Activated CD4-positive, alpha-beta memory T cell treated with anti-CD3 and anti-CD28 coated beads for 36 hours (primary cell): ENCODE measurements at places on chromosomes 1 and 21. TPM values are rescaled to one million over a fixed set of nuclear protein-coding genes. Genes with fewer than 3 reads are reported as not detected.

The NBPF11 gene
- 7.8 TPM for total RNA-seq

DNA sequence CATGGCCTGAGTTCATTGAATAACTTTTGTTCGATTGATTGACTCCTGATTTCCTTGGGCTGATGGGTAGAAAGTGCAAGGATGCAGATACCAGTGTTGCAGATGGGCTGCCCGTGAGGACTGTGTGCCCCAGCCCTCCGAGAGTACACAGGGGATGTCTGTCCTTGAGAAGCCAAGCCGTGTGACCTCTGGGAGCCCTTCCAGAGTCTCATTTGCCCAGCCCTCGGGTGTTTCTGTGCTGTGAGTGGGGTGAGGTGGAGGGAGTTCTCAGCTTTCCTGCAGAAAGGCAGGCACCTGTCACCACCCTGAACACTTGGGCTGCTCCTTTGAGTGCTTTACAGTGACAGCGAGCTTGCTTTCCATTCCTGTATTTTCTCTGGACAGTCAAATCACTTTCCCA, 96.4 kb upstream of the CACNA1E start:
- peaks cover 5% of the 10 kb centered on the region for H3K4me1 ChIP-seq
- H3K36me3 ChIP-seq = no peaks in the 10 kb centered on the region
- no peaks in the 10 kb centered on the region for H3K27me3 ChIP-seq
- no peak overlapping the region for H3K4me3 ChIP-seq
- DNase-seq = no peak

DNA sequence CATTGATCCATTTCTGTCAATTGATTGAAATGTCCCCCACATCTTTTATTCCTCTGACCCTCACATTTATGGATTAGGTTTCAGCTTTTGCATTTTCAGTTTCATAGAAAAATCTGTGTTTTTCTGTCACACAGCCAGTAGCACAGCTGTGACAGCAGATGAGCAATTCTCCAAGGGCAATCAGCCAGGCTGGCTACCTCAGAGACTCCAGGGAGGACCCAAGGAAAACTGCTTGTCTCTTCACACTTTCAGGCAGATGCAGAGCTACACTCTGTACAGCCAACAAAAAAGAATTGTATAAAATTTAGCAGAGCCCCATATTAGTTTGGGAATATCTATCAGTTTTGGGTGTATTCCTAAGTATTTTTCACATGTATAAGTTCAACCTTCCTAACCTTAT, 257.2 kb downstream of the LRRC7 start:
- no peak overlapping the region for H3K4me3 ChIP-seq
- no peaks in the 10 kb centered on the region for H3K4me1 ChIP-seq
- H3K36me3 ChIP-seq = no peaks in the 10 kb centered on the region
- H3K27ac ChIP-seq = no peak overlapping the region
- no peaks in the 10 kb centered on the region for H3K27me3 ChIP-seq
- DNase-seq = no peak

The BTBD8 gene
- 2.9 TPM for total RNA-seq

The DHRS3 gene
- 57.6 TPM for total RNA-seq

The MX1 gene
- 106 TPM for total RNA-seq

The ESPN gene
- total RNA-seq = 0.83 TPM

DNA sequence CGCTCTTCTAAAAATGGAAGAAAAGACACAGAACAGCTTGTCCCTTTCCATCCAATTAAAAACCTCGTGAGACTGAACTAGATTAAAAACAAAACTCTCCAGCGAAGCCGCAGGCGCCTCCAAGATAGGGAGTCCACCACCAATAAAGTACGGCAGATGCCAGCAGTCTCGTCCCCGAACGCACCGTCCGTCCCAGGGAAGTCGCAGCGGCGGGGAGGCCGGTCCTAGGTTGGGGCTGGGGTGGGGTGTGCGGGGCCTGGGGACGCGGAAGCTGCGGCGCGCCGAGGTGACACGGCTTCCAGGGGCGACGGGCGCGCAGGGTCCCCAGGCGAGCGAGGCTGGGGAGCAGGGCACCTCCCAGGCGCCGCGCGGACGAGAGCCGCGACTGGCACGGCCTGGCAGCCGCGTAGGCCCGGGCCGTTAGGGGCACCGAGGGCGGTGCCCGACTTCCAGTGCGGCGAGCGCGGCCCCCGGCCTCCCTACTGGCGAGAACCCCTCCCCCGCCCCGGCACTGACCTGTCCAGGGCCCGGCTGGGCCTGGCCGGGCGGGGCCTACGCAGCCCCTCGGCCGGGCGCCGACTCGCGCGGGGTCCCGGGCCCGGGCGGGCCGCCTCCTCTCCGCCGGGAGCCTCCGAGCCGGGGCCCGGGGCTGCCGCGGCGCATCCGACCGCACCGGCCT, 28.3 kb upstream of the A3GALT2 start:
- peak; percentile 62 for DNase-seq
- H3K27me3 ChIP-seq = no peaks in the 10 kb centered on the region
- peaks cover 47% of the 10 kb centered on the region for H3K4me1 ChIP-seq
- H3K4me3 ChIP-seq = peak overlapping the region; percentile 82
- H3K27ac ChIP-seq = peak overlapping the region; percentile 88
- peaks cover 12% of the 10 kb centered on the region for H3K36me3 ChIP-seq

DNA sequence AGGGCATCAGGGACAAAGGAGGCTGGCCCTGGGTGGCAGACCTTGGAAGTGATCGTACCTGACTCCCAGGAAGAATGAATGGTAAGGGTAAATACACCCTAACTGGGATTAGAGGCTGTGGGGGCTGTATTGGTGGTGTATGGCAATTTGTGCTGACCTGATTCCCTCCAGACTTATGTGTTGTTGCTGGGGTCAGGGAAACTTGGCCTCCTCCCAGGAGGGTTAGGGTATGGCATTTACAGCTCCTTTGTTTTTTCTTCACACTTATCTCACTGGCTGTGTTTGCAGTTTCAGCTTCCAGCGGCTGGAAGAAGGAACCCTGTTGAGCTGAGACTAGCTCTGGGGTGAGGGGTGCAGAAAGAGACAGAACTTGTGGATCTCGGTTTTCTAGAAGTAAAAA, 8.2 kb downstream of the VANGL1 start:
- H3K27ac ChIP-seq = no peak overlapping the region
- H3K27me3 ChIP-seq = peaks cover 3% of the 10 kb centered on the region
- no peak for DNase-seq

GRCh38 chr1:24910751-24911650, 19.1 kb downstream of the RUNX3 start:
- peaks cover 74% of the 10 kb centered on the region for H3K36me3 ChIP-seq
- DNase-seq = peak; percentile 87
- peak overlapping the region; percentile 53 for H3K4me3 ChIP-seq
- no peaks in the 10 kb centered on the region for H3K27me3 ChIP-seq

DNA sequence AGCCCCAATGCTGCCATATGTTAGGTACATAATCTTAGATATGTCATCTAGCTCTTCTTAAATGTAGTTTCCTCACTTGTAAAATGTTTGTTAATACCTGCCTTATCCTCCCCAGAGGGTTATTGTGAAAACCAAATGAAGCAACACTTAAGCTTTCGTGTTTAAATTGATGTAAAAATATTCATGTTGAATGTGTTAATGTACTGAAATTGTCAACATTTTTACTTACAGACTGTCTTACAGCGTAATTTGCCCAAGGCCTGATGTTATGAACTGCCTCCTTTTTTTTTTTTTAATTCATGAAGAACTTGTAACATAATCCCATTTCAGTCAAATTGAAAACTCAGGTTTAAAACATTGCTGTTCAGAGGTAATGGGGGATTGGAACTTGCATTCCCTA, 25.6 kb upstream of the ENAH start:
- H3K27me3 ChIP-seq = peaks cover 32% of the 10 kb centered on the region
- no peak overlapping the region for H3K4me3 ChIP-seq
- no peaks in the 10 kb centered on the region for H3K36me3 ChIP-seq
- no peak for DNase-seq
- no peak overlapping the region for H3K27ac ChIP-seq

The AKR7A3 gene
- total RNA-seq = 0.80 TPM

GRCh38 chr1:15406614-15407559, 2.8 kb upstream of the EFHD2 start:
- H3K36me3 ChIP-seq = no peaks in the 10 kb centered on the region
- H3K27ac ChIP-seq = no peak overlapping the region
- H3K4me3 ChIP-seq = no peak overlapping the region
- peaks cover 10% of the 10 kb centered on the region for H3K4me1 ChIP-seq
- H3K27me3 ChIP-seq = no peaks in the 10 kb centered on the region

- no peaks in the 10 kb centered on the region for H3K4me1 ChIP-seq
- no peak overlapping the region for H3K27ac ChIP-seq
- peaks cover 6% of the 10 kb centered on the region for H3K27me3 ChIP-seq
- H3K4me3 ChIP-seq = no peak overlapping the region
- no peaks in the 10 kb centered on the region for H3K36me3 ChIP-seq
- no peak for DNase-seq
Measured at GRCh38 chr1:157862114-157863070, 20.8 kb upstream of the CD5L start.

DNA sequence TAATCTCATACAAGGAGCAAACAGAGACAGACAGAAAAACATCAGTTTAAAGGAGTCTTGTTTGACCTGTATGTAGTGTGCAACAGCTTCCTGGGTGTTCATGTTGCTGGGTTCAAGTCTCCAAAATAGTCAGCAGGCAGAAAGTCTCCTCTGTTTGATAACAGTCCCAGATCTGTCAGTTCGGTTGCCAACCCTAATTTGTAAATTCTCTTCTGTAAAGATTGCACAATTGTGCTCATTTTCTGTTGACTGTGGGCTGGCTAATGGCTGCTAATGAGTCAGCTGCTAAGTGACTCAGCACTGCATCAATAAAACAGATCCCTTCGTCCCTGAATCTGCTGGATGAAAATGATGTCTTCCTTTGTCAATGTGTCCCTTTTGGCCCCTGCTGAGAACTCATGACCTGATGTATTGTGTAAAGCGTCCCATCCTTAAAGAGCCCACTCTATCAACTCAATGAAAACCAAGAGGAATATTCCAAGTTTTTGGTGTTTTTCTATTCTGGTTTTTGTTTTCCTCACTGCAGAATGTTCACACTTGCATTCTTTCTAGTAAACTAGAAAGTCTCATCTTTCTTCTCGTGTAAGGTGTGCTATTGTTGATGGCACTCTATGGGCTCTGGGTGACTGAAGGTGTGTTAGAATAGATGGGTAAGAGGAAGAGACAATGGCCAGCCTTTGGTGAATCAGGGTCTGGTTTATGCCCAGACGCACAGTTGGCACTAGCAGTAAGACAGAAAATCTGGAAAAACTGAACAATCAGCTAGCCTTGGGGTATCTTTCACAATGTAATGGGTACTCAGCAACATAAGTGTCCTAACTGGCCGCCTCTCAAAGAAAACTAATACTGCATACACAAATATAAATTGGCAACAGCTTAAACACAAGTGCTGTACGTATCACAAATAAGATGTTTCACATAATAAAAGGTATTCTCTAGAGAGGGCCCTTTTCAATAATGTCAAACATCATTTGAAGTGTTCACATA, 75.1 kb upstream of the SIPA1L2 start:
- H3K27me3 ChIP-seq = no peaks in the 10 kb centered on the region
- no peak overlapping the region for H3K4me3 ChIP-seq

The HMGCL gene
- total RNA-seq = 34.2 TPM

GRCh38 chr1:45840704-45841103, 37.3 kb downstream of the MAST2 start:
- H3K4me3 ChIP-seq = no peak overlapping the region
- H3K27me3 ChIP-seq = no peaks in the 10 kb centered on the region
- no peak overlapping the region for H3K27ac ChIP-seq
- DNase-seq = no peak
- peaks cover 1% of the 10 kb centered on the region for H3K36me3 ChIP-seq

DNA sequence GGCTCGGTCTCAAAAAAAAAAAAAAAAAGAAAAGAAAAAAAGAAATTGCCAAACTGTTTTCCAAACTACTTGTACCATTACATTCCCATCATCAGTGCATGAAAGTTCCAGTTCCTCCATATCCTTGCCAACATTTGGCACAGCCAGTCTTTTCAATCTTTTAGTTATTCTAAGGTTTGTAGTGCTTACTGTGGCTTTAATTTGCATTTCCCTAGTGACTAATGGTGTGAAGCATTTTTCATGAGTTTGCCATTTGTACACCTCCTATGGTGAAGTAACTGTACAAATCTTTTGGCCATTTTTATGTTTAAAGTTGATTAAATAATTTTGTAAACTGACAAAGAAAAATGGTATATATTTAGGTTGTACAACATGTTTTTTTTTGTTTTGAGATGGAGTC, 70.7 kb downstream of the DEGS1 start:
- peaks cover 6% of the 10 kb centered on the region for H3K36me3 ChIP-seq
- no peaks in the 10 kb centered on the region for H3K4me1 ChIP-seq
- DNase-seq = no peak
- H3K27me3 ChIP-seq = no peaks in the 10 kb centered on the region
- no peak overlapping the region for H3K4me3 ChIP-seq

The EDN2 gene
- not detected for total RNA-seq

DNA sequence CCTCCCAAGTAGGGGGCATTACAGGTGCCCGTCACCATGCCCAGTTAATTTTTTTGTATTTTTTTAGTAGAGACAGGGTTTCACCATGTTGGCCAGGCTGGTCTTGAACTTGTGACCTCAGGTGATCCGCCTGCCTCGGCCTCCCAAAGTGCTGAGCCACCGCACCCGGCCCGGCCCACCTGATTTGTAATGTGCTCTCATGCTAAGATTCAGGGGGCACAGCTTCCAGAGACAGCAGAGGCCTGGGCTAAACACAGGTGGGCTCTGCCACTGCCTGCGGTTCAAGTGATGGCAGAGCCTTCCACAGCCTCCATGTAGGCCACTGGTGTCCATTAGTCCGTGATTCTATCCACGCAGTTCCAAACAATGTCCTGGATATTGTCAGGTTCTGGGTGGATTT, 98.4 kb downstream of the PDE9A start:
- no peak overlapping the region for H3K27ac ChIP-seq
- no peaks in the 10 kb centered on the region for H3K27me3 ChIP-seq
- DNase-seq = no peak
- H3K36me3 ChIP-seq = no peaks in the 10 kb centered on the region
- peaks cover 6% of the 10 kb centered on the region for H3K4me1 ChIP-seq

The FHL3 gene
- total RNA-seq = 14.7 TPM

The HSD11B1 gene
- 22.4 TPM for total RNA-seq

DNA sequence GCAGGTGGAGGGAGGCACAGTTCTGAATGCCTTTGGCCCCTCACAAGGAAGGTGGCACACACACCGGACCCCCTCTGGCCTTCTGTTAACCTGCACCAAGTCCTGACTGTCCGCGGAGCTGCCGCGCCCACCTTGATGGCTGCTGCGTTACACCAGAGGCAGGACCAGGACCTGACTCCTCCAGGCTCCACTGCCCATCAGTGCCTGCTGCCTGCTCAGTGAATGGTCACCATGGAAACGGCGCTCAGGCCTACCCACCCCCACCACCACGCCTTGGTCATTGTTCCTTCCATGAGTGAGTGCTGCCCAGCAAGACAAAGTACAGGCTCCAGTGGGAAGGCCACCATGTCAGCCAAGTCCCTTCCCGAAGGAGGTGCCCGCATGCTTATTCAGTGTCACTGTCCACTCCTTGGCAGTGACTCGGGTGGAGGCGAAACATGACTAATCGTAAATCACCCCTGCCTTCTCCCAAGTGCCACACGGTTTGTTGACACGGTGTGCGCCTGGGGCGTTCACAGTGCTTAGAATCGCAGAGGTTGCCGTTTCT, 57.3 kb downstream of the SLC37A1 start:
- DNase-seq = peak; percentile 4
- H3K36me3 ChIP-seq = peaks cover 29% of the 10 kb centered on the region
- H3K4me3 ChIP-seq = no peak overlapping the region
- H3K27me3 ChIP-seq = no peaks in the 10 kb centered on the region
- H3K4me1 ChIP-seq = no peaks in the 10 kb centered on the region

The LSM10 gene
- total RNA-seq = 46.0 TPM
